ENCODE measurements at places on chromosomes 11 and 22. TPM values are rescaled to one million over a fixed set of nuclear protein-coding genes. Genes with fewer than 3 reads are reported as not detected.

- DNase-seq: no peak
Observed at GRCh38 chr11:26244207-26244606, 87.7 kb upstream of the ANO3 start.

GRCh38 chr22:41862160-41862529 is 29.2 kb downstream of the SREBF2 start:
- DNase-seq: no peak

DNA sequence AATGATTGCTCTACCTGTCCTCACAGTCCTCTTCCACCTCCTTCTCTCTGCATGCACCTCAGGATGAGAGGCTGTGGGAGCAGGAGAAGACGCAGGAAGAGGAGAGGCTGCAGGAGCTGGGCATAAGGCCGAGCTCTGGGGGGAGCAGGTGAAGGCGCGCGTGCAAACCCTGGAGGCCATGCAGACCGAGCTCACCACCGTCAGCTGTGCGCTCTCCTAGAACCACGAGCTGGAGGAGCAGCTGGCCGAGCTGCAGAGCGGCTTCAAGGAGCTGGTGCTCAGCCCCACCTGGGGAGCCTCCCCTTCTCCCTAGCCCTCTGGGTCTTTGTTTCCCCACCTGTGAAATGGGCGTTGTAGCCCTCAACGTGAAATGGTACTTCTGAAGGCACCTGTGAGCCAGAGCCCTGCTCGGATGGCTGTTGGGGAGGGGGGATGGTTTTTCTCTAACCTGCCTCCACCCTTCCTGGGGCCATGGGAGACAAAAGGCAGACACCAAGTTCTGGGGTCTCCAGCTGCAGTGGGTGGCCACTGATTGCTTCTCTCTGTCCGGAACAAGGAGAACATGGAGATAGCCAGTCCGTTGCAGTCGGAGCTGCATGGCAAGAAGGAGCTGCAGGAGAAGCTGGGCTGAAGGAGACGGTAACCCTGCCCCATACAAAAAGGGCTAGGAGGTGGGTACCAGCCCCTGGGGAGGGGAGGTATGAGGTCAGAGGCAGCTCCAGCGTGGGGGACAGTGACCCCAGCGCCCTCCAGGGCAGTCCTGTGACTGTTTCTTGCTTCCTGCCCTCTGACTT is 65.2 kb upstream of the A4GALT start:
- DNase-seq: no peak

- no peak for DNase-seq
Observed at GRCh38 chr22:50016988-50017700, 4.6 kb upstream of the IL17REL start.

- DNase-seq: no peak
Observed at GRCh38 chr11:33557201-33557600, 143.4 kb downstream of the C11orf91 start.

DNA sequence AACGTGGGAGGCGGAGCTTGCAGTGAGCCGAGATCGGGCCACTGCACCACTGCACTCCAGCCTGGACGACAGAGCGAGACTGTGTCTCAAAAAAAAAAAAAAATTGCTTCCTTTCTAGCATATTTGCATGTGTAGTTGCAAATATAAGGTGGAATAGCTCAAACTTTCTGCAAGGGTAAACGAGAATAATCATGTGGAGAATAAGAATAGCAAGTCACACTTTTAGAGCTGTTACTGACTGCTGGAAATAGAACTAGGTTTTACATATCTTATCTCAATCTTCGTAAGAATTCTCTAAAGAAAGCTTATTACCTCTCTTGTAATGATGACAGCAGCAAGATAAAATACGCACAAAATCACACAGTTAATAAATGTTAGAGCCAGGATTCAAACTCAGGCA is 1.6 kb downstream of the L3MBTL2 start:
- DNase-seq: no peak

Gene RFPL1
- polyA plus RNA-seq: 1.0 TPM
